GM23248 (cell line): ENCODE measurements at places on chromosomes 1 and 21.
A peak's percentile ranks its signal among the peaks of the same experiment; 100 is the strongest.

DNA sequence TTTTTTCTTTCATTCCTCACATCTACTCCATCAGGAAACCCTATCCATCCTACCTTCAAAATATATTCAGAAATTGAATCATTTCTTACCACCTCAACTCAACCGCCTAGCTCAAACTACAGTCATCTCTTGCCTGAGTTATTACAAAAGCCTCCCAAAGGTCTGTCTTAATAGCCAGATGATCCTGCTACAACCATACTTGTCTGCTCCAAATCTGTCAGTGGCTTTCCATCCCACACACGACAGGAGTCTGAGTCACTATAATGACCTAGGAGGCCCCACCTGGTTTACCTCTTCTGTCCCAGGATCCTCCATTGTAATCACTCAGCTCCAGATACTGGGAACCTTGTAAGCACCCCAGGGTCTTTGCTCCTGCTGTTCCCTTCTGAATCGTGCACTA lies 37.1 kb upstream of the IL12RB2 start:
- no peak for DNase-seq

DNA sequence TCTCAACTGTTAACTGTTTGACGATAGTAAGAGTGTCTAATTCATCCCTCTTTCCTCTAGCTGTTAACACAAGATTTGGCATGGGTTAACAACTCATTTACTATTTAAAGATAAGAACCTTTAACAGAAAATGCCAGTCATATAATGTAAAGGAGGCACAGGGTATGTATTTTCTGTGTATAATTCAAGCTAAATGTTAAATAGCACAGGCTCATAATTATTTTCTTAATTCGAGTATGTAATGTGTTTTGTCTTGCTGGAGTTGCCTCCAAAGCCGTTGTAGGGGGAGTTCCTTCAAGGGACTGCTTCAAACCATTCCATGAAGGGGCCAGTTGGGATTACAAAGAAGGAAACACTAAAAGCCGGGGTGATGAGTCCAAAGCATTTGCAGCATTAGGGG lies 111.5 kb downstream of the NCAM2 start:
- no peak for DNase-seq

GRCh38 chr1:9228609-9229008 lies 6.0 kb upstream of the H6PD start:
- no peak for DNase-seq

- no peak for DNase-seq
Observed at GRCh38 chr1:48107516-48107915, 110.3 kb upstream of the TRABD2B start.

- no peak for DNase-seq
Observed at GRCh38 chr1:39952359-39953110, 2.4 kb upstream of the MFSD2A start.

GRCh38 chr1:145845144-145845513 lies 301 bp upstream of the NUDT17 start:
- no peak for DNase-seq

DNA sequence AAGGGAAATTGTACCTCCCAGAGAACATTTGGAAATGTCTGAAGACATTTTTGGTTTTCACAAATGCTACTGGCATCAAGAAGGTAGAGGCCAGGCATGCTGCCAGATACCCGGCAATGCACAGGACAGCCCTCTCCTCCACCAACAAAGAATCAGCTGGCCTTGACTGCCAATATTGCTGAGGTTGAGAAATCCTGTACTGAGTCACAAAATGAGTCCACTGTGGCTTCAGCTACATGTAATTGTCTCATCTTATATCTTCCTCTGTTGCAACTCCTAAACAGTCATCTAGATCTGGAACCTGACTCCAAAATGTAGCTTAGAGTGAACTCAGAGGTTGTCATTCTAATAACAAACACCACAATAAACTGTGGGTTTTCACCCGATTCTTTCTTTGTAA lies 327.5 kb upstream of the POGK start:
- peak; percentile 62 for DNase-seq

DNA sequence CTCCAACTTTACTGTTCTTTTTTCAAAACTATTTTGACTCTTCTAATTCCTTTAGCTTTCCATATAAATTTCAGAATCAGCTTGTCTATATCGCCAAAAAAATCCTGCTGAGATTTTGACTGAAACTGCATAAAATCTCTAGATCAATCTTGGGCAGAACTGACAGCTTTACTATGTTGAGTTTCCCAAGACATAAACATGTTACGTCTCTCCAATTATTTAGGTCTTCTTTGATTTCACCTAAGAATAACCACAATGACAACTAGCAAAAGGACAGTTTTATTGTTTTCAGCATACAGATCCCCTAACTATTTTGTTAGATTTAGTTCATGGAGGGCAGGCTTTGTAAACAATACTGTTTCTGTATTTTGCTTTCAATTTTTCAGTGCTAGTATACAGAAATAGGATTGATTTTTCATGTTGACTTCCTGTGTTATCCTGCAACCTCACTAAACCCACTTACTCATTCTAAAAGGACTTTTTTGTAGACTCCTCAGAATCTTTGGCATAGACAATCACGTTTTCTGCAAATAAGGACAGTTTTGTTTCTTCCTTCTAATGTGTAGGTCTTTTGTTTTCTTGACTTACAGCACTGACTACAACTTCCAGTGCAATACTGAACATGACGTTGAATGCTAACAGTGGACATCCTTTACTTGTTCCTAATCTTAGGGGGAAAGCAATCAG lies 63.4 kb downstream of the NPHP4 start:
- no peak for DNase-seq

DNA sequence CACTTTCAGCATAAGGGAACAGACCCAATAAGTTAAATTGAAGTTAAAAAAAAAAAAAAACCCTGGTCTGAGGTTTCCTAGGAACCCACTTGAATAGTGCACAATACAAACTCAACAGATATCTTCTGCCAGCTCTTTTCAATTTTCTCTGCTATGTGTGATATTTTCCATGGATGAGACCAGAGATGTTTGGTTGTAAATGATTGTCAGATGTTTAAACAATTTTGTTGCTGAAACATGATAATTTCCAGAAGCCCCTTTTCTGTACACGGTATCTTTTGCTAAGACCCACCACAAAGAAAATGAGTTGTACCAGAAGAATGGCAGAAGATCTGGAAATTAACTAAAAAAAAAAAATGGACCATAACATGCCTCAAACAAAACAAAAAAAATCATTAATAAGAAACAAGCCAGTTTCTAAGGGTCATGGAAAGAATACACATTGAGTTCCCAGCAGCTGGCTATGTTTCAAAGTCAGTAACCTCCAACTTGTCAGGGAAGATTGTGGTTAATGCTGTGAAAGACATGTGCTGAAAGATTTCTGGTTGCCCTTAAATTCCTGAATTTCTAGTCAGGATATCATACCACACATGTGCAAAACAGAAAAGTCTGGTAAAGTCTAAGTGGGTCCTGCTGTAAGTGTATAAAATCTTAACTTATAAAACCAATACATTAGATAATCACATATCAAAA lies 35.6 kb upstream of the MGST3 start:
- DNase-seq = peak; percentile 54
